ENCODE measurements at places on chromosomes 16 and 17.

GRCh38 chr17:34414339-34414738 lies 51.3 kb upstream of the CCL1 start:
- no peak for DNase-seq

DNA sequence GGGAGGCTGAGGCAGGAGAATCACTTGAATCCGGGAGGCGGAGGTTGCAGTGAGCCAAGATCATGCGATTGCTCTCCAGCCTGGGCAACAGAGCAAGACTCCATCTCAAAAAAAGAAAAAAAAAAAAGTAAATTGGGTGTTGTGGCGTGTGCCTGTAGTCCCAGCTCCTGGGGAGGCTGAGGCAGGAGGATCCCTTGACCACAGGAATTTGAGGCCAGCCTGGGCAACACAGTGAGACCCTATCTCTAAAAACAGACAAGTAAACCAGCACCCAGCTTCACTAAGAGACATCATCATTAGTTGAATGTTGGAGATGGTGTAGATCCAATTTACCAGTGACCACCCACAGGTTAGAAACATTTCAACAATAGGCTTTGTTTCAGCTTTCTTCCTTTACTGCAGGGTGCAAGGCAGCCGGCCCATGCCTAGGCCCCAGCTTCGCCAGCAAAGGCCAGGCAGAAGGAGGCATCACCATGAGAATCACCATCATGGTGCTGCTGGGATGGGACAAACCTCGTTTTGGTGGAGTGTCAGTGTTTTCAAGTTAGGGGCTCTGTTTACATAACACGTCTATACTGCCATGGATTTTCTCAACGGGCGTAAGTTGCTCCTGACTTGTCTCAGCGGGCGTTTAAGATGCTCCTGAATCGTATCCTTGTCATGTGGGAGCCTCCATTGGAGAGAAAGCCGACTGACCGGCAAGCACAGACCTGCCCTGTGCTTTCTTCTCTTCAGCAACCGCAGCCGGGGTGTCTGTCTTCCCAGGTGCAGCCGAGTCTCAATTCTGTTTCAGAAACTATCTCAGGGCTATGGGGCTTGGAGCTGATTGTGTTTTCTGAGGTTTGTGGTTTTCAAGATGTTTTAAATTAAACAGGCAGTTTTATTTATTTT lies 7.3 kb downstream of the TCF25 start:
- no peak for DNase-seq

GRCh38 chr16:68041783-68042182 lies 18.7 kb downstream of the DUS2 start:
- no peak for DNase-seq

DNA sequence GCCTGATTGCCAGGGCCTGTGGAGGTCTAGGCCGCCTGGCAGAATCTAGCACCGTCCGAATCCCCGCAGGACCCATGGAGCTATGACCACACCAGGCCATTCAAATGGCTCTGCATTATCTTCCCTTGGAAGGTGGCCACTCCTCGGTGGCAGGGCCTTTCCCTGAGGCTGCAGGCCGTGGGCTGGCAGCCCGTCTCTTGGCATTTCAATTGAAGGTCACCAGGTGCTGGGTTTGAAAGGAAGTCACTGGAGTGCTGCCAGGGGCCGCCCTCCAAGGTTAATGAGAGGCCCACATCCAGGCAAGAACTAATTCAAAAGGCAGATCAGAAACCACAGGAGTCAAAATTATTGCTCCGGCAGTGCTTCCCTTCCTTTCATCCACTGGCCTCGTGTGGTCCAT lies 27.7 kb upstream of the CACNG5 start:
- no peak for DNase-seq

DNA sequence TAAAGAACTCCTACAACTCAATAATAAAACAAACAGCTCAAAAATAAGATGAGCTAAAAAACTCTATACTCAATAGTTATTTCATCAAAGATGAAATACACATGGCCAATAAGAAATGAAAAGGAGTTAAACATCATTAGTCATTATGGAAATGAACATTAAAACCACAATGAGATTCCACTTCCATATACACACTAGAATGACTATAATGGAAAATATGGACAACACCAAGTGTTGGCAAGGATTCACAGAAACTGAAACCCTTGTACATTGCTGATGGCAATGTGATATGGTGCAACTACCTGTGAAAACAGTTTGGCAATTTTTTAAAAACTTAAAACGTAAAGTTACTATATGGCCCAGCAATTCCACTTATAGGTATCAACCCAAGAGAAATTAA lies 91.4 kb downstream of the GRIN2A start:
- DNase-seq = no peak

- DNase-seq = no peak
Observed at GRCh38 chr16:23317266-23317661, 15.2 kb downstream of the SCNN1B start.

DNA sequence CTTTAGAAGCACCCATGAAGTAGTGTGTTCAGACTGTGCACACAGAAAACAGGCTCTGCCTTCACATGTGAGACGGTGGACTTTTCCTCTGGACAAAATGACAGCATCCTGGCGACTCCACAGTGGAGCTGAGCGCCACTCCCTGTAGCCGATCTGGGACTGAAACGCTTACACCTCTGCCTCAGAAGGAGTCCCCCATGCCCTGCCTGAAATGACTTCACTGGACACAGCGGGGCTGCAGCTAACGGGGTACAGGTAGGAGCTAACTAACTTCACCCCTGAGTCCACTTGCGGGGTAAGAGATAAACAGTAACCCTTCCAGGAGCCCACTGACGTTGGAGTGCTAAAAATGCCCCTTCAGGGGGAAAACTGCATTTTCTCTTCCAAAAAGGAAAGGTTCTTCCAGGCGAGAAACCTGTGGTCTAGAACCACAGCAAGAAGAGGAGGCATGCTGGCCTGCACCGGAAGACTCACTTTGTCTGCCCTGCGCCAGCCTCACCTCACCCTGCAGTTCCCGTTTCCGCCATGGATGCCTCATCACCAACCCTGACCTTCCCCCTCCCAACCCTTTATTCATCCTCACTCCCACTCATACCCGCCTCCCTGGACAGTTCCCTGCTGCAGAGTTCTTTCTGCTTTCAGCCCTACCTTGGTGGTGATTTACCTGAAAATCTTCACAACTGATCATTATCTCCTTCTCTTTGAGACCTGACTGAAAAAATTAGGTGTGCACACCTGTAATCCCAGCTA lies 19.4 kb upstream of the ENDOV start:
- DNase-seq = no peak

DNA sequence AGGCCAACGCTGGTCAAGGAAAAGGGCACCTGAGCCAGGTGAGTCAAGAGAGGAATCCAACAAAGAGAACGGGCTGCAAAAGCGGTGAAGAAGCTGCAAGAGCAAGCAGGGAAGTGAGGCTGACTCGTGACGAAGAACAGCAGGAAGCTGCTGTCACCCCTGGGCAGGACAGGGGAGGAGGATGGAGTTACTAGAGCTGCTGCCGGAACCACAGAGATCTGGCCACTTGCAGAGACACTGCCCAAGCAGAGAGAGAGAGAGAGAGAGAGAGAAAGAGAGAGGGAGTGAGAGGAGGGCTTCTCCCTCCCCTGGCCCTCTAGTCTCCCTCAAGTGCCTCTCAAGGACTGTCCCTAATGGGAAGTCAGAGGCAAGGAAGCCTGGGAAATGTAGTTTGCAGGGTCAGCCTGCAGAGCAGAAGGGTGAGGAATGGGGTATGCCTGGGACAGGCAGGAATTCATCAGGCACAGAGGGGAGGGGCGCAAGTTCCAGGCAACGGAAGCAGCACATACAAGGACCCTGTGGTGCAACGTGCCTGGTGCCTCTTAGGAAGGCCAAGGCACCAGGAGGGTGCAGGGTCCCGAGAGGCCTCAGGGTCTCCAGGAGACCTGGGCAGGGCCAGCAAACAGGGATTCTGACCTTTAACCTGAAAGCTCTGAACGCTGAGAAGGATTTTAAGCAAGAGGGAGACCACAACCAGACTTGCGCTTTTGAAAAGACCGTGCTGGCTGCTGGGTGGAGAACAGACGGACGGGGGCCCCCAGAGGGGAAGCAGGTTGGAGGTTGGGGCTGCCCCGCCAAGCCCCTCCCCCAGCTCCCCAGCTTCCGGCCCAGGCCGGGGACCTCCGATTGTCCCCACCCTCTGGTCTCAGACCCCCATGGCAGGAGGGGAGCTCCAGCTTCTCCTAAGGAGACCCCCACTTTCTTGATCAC lies 45.8 kb upstream of the CIBAR2 start:
- no peak for DNase-seq

- DNase-seq = no peak
Observed at GRCh38 chr16:11024333-11025053, 80.1 kb downstream of the CLEC16A start.

GRCh38 chr17:75664099-75664549 lies 2.8 kb downstream of the RECQL5 start:
- no peak for DNase-seq

GRCh38 chr17:35875072-35875799 lies 4.9 kb downstream of the CCL5 start:
- DNase-seq = no peak

DNA sequence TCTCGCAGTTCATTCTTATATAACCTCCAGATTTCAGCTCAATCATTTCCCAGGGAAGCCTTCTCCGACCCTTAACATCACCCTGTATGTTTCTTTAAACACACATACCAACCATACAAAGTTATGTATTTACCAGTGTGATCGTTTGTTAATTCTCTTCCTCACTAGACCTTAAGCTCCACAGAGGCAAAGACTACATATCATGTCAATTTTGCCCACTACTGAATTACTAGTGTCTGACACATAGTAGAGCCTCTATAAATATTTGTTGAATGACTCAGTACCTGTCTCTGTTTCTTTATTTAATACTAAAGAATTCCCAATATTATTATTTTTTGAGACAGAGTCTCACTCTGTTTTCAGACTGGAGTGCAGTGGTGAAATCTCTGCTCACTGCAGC lies 137.2 kb downstream of the SHISA9 start:
- DNase-seq = no peak

DNA sequence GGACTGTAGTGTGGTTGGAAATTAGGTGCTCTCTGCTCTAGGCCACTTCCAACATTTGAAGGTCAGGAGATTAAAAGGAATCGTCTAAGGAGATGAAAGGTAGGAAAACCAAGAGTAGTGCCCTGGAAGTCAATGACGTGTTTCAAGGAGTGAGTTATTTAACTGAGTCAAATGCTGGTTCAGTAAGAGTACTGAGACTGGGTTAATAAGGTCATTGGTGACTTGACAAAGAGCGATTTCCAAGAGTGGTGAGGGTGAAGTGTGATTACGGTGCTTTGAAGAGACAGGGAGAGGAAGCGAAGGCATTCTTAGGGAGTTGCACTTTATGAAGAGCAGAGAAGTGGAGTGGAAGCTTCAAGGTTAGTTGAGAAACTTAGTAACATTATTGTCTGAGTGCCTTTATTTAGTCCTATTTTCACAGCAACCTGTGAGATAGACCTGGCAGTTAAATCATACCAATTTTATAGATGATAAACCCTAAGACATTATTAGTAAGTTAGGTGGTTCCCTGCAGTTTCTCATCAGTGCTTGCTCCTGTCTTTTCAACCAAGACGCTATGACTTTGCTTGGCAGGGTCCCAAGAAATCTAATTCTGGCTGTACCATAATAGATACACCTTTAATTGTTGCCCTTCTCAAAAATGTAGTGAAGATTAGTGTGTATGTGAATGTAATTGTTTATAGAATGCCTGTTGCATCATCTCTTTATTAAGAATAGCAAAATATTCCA lies 5.9 kb downstream of the ZNF207 start:
- DNase-seq = no peak

DNA sequence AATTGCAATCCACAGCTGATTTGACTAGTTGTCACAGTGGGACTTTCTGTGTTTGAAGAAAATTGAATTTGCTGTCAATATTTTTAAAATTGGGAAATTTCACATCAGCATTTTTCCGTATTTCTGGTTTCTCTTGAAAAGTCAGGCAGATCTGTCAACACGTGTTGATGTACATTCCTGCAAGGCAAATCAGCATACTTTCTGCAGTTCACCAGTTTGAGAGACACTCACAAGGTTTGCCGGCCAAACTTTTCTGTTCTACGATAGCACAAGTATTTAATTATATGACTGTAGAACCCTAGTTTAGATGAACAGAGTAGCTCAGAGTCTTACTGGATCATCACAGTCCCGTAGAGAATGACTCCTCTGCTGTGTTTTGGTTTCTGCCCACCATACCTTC lies 102.0 kb downstream of the ADAMTS18 start:
- no peak for DNase-seq

GRCh38 chr16:30601966-30602365 lies 8.2 kb downstream of the ZNF689 start:
- no peak for DNase-seq

DNA sequence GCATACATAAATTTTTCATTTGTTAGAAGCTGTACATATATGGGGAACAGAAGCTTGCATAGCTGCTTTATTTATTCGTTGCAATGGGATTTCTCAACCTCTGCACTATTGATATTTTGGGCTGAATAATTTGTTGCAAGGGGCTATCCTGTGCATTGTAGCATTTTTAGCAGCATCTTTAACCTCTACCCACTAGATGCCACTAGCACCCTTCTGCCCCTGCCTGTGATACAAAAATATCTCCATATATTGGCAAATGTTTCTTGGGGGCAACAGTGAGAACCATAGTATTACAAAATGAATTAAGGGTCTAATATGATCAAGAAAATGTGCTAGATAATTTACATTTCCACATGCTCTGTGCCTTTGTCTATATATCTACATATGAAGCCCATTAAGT lies 1401.0 kb downstream of the CDH11 start:
- no peak for DNase-seq

GRCh38 chr17:76547183-76547641 lies 7.4 kb downstream of the PRCD start:
- DNase-seq = peak; percentile 57

DNA sequence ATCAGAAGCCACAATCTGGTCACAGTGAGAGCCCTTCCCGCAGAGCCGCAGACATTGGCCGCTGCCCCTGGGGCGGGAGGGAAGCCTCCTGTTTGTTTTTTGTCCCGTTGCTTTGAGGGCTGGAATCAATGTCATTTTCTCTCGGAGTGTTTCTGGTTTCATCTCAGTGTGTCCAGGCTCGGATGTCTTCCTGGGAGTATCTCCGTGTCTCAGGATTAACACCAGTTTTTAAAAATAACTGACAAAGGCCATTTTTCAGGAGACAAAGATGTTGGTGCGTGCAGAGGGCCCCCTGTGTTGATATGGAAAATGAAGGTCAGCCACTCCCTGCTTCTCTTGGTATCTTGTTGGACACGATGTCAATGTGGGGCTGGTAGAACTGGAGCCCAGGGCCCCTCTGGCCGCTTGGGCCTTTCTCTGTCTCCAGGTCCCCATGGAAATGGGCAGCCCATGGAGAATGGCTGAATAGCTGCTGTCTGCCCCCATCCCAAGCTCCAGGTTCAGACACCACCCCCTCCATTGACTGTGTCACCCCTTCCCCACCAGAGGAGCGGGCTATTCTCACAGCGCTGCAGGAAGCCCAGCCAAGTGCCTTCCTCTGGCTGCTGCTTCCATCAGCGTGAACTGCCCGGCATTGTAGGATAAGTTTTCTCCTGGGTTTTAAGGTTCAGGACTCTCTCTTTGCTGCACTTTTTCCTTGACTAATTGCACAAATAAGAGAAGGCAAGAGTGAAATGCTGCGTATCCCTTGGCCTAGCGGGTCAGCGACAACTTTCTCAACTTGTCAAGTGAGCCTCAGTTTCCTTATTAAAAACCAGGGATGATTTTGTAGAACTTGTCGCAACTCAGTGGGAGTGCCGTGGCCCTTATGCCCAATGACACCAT lies 72.2 kb upstream of the METTL9 start:
- DNase-seq = no peak

- DNase-seq = no peak
Observed at GRCh38 chr16:1193143-1193824, 31.8 kb downstream of the TPSG1 start.

- DNase-seq = no peak
Observed at GRCh38 chr17:67375716-67376115, 1.4 kb upstream of the PITPNC1 start.

All from SK-N-MC (cell line).